HFFc6 (cell line): ENCODE measurements at places on chromosomes 12 and 14. TPM values are rescaled to one million over a fixed set of nuclear protein-coding genes. Genes with fewer than 3 reads are reported as not detected.

DNA sequence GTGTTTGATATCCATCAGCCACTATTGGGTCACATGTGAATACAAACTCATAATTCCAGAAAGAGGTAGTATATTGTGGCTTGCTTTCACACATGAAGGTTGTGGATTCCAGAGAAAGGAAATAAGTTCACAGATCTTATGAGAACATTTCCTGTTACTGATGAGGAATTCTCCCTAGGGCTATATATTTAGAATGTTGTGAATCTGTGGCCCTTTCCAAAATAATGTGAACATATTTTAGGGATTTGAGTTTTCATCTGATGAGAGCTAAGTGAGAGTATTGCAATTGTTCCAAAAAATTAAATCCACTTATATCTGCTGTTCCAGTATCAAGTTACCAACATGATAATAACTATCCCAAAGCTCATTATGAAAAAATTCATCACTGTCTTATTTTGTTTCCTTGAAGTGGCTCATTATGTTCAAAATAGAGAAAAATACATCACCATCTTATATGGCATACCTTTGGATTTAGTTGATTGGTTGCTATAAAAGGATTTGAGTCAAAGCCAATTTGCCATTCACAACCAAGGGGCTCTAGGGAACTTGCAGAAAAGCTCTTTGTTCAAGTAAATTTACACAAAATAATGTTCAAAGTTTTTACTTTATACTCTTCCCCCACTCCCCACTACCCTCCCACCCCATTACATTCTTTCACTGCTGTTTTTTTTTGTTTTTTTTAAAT lies 76.3 kb downstream of the MYRFL start:
- DNase-seq = peak; percentile 5

DNA sequence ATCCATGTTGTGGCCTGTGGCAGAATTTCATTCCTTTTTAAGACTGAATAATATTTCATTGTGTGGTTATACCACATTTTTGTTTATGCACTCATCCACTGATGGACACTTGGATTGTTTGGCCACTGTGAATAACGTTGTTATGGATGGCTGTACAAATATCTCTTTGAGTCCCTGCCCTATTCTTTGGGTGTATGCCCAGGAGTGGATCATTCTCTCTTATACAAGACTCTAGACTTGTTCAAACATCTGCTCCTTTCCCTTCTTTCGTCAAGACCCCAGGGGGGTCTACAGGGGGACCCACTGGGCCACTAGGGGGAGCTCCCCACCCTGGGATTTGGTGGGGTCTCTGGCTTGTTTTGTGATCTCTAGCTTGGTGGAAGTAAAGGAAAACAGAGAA lies 77.4 kb downstream of the FBXL14 start:
- peak; percentile 95 for DNase-seq

- DNase-seq = no peak
Measured at GRCh38 chr14:97120611-97121031, 323.4 kb downstream of the VRK1 start.

- no peak for DNase-seq
Measured at GRCh38 chr12:106743270-106743988, 31.1 kb upstream of the RIC8B start.

- DNase-seq = no peak
Measured at GRCh38 chr14:49905989-49906388, 13.1 kb downstream of the ARF6 start.

DNA sequence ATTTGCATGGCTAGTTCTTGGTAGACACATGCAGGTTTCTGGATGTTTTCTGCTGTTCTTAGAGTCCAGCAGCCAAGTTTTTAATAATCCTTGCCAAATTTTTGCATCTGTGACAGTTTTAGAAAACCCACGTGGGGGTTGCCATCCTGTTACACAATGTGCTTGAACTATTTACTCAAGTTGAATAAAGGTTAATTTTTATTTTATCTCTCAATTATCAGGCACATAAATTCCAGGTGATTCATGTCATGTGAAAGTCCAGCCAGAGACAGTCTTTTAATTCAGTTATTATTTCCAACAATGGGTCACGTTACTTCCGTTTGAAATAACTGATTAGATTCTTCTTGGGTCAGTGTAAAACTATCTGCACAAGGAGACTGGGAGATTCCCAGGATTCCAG lies 15.7 kb downstream of the MYRFL start:
- no peak for DNase-seq

GRCh38 chr12:2084553-2085296 lies 31.9 kb downstream of the CACNA1C start:
- peak; percentile 62 for DNase-seq

LRRC43 gene
- total RNA-seq = not detected in 3 replicates

RNASE7 gene
- total RNA-seq = not detected in 3 replicates

CD4 gene
- 0.26 TPM in 1 of 3 replicates, not detected in the others for total RNA-seq

MPHOSPH9 gene
- 18.5 to 23.9 TPM (median 21.5 TPM) in 3 replicates for total RNA-seq

KCNJ8 gene
- total RNA-seq = 0.69 to 8.4 TPM (median 1.7 TPM) in 3 replicates

MAPK1IP1L gene
- total RNA-seq = 125 to 150 TPM (median 128 TPM) in 3 replicates

CCDC63 gene
- total RNA-seq = not detected in 2 replicates

AGAP2 gene
- 0.08 to 0.14 TPM (median 0.09 TPM) in 3 replicates for total RNA-seq

TEX52 gene
- total RNA-seq = not detected in 3 replicates
